Lung microvascular endothelial cell (primary cell): ENCODE measurements at places on chromosomes 11 and 22. TPM values are rescaled to one million over a fixed set of nuclear protein-coding genes. Genes with fewer than 3 reads are reported as not detected.

DNA sequence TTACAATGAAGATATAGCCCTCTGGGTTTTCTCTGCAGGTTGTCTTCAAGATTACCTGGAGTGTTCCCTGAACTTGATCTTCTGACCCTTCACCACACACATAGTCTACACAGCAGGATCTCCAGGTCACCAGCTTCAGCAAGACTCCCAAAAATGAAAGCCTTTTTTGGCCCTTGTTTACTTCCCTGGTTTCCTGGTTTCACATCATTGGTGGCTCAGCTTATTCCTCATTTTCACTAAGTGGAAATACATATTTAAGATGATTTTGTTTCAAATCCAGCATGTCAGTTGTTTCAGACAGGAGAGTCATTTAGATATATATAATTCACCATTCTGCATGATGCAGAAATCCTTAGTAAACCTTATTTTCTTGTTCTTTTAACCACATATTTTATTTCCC, 41.6 kb upstream of the MPEG1 start:
- no peak for DNase-seq

DNA sequence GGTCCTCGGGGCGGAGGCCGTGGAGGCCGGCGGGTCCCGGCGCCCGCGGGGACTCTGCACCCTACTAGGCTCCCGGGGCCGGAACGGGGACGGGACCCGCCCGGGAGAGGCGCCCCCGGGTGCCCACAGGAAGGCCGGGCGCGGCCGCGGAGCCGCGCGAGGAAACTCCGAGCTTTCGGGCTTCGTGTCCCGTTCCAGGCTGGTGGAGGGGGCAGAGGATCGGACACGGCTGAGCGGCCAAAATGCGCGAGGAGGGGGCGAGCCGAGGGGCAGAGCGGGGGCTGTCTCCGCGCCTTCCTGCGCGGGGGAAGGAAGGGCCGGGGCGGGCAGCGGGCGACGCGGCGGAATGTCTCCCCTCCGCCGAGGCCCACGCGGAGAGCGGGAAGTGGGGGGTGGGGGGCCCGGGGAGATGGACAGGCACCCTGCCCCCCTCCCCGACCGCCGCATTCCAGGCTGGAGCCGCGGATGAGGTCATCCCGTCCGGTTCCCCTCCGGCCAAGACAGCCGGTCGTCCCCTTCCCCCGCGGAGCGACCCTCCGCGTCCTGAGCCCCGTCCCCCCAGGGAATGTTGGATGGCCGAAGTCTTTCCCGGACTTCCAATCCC, 430 bp downstream of the CDC42EP1 start:
- peak; percentile 62 for DNase-seq

DNA sequence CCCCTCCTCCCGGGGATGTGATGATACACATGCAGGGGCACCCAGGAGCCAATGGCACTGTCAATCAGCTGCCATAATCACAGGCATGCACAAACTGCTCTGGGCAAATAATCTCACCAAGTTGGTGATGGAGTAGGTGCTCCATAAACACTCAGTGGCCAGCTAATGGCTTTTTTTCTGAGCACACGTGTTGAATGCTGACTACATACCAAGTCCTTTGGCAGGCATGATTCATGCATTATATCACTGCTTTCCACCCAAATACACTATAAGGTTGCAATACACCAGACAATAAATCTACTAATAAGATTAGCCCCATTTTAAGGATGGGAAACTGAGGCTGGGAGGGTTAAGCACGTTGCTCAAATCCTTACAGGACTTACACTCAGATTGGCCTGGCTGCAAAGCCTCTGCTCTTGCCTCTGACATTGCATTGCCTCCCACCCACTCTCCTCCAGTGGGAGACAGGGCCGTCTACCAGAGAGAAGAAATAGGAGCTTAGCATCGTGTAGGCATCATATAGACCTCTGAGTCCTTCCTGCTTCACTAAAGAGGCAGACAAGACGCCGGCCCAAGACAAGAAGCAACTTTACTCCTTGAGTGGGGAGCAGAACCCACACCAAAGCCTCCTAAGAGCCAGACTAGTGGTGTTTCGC, 32.7 kb upstream of the ACCSL start:
- DNase-seq = no peak

GRCh38 chr11:79047980-79048379, 392.9 kb downstream of the TENM4 start:
- no peak for DNase-seq

PRDM11 gene
- 4.4 and 7.9 TPM in 2 replicates for total RNA-seq

INS gene
- total RNA-seq = not detected in 2 replicates

STK33 gene
- 0.65 and 0.99 TPM in 2 replicates for total RNA-seq

VSIG2 gene
- total RNA-seq = under 0.01 TPM in 1 of 2 replicates, not detected in the other
